ENCODE measurements at places on chromosomes 6 and 20. TPM values are rescaled to one million over a fixed set of nuclear protein-coding genes. Genes with fewer than 3 reads are reported as not detected.

Gene SLC16A10
- total RNA-seq: not detected

Gene GID8
- total RNA-seq: 40.1 TPM

Gene SEL1L2
- total RNA-seq: not detected

Gene RGS17
- total RNA-seq: 3.3 TPM

Gene CNBD2
- total RNA-seq: 3.1 TPM

Gene CLDN20
- not detected for total RNA-seq

Gene LCA5
- total RNA-seq: 4.2 TPM

Gene PSORS1C1
- 11.9 TPM for total RNA-seq

Gene GATA5
- total RNA-seq: not detected

Gene AVP
- not detected for total RNA-seq

Gene C20orf202
- not detected for total RNA-seq

Gene RSPO3
- 0.90 TPM for total RNA-seq

Gene SPATA25
- 0.75 TPM for total RNA-seq

Gene SAMD3
- not detected for total RNA-seq

Gene SALL4
- total RNA-seq: under 0.01 TPM

Measured in endothelial cell of coronary artery (primary cell).